ENCODE measurements at places on chromosomes 12 and 14.

DNA sequence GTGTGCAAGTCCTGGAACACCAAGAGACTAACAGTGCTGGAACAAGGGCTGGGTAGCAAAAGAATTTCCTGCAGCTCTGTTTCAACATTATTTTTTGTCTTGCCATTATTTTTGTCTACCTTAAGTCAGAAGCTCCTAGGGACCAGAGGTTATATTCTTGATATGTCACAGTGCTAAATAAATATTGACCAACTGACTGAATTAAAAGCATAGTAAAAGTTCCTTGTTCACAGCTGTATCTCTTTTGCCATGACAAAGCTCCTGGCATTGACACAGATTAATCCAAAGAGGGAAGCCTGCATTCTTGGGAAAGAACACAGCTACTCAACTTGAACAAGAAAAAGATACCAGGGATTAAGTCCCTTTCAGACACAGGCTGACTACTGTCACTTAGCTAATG lies 136.5 kb downstream of the SPTSSA start:
- DNase-seq = no peak

GRCh38 chr12:112517730-112518364 lies 99.1 kb downstream of the PTPN11 start:
- no peak for DNase-seq

DNA sequence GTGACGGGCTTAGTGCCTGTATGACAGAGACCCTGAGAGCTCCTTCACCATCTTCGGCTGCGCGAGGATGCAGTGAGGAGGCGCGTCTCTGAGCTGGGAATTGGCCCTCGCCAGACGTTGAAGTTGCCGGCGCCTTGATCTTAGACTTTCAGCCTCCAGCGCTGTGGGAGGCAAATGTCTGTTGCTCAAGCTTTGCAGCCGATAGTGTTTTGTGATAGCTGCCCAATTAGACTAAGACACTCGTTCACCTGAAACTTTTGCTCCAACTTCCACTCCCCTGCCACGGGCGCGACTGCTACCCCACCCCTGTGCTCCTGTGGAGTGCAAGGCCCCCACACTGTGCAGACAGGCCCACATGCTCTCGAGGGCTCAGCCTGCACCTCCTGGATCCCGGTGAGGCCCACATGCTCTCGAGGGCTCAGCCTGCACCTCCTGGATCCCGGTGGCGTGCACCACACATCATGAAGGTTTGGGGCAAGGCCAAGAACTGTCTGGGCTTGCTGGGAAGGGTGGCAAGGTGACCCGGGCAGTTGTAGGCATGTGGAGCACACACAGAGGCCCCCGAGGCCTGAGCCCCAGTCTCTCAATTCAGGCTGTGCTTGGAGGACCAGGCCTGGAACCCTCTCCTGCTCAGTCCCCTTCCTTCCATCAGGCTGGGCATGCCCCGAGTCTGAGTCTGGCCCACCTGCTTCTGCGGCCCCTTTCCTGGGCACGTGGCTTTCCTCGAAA lies 324.6 kb downstream of the TMEM121 start:
- DNase-seq = no peak

DNA sequence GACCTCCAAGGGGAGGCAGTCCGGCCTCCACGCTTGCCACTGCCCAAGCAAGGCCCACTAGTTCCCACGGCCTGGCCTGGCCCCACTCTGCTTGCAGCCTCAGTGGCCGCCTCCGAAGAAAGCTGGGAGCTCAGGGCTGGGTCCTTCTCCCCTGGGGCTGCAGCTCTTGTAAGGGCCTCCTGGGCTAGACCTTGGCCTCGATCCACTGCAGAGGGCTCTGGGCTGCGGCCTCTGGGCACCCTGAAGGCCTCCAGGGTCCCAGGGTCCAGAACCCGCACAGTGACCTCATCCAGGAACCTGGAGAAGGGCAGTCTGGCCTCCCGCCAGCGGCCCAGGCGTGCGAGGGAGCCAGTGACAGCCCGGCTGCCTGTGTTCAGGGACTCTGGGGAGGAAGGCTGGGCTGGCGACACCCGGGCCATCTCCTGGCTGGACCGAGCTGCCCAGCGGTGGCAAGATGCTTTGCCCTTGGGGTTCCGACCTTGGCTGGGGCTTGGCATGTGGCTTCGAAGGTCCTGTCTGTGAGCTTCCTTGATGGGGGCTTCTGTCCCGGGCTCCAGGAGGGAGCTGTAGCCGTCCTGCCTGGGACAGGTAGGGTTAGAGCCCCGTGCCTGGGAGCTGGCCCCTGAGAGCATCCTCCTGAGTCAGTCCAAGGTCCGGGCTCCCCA lies 9.8 kb downstream of the BEGAIN start:
- no peak for DNase-seq

GRCh38 chr12:11731455-11731854 lies 82.0 kb downstream of the ETV6 start:
- no peak for DNase-seq

DNA sequence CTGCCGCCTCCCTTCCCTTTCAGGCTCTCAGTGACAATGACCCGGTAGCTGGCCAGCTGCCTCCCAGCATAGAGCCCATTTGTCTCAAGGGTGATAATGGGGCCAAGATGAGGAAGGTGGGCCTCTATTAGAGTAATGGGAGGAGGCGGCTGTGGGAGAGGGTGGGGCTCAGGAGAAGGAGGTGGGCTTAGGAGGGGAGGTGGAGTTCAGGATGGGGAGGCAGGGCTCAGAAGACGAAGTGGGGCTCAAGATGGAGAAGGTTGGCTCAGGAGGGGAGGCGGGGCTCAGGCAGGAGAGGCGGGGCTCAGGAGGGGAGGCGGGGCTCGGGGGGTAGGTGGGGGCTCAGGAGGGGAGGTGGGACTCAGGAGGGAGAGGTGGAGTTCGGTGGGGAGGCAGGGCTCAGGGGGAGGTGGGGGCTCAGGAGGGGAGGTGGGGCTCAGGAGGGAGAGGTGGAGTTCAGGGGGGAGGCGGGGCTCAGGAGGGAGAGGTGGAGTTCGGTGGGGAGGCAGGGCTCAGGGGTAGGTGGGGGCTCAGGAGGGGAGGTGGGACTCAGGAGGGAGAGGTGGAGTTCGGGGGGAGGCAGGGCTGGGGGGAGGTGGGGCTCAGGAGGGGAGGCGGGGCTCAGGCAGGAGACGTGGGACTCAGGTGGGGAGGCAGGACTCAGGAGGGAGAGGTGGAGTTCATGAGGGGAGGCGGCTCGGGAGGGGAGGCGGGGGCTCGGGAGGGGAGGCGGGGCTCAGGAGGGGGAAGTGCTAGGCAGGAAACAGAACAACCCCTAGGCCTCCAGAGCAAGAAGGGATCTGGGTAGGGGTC lies 36.8 kb downstream of the IQSEC3 start:
- peak; percentile 100 for DNase-seq

GRCh38 chr12:66708704-66709456 lies 30.0 kb upstream of the GRIP1 start:
- DNase-seq = peak; percentile 7

DNA sequence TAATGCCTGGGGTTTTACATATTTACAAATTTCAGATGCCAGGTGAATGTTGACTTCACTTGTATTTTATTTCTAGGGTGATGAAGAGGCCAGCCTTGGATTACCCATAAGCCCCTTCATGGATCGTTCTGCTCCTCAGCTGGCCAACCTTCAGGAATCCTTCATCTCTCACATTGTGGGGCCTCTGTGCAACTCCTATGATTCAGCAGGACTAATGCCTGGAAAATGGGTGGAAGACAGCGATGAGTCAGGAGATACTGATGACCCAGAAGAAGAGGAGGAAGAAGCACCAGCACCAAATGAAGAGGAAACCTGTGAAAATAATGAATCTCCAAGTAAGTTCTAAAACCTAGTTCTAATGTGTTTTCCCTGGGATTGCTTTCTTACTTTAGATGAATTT lies 41.3 kb upstream of the SLCO1C1 start:
- no peak for DNase-seq

DNA sequence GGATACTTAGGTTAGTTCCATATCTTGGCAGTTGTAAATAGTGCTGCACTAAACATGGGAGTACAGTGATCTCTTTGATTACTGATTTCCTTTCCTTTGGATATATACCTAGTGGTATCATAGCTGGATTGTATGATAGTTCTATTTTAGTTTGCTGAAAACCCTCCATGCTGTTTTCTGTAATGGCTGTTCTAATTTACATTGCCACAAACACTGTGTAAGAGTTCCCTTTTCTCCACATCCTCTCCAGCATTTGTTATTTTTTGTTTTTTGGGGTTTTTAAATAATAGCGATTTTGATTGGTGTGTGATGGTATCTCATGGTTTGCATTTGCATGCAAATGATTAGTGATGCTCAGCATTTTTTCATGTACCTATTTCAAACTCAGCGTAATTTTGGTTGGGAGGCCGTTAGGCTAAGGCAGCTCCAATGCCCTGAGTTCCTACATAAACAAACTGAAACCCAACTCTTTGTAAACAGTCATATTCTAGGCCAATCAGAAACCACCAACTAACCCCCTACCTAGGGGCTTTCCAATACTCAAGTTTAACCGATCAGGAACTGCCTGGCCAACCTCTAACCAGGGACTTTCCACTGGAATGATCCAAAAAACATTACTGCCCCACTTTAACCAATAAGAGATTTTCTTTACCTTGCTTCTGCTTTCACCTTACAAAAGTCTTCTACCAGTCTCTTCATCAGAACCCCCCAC lies 171.6 kb downstream of the FBXL14 start:
- no peak for DNase-seq

- DNase-seq = no peak
These were observed 55.4 kb downstream of the UBR7 start for GRCh38 chr14:93262446-93262845.

- no peak for DNase-seq
These were observed 155.6 kb upstream of the LMNTD1 start for GRCh38 chr12:25708661-25709060.
